NCI-H1417 (cell line): ENCODE measurements at places on chromosomes 2 and 18.

DNA sequence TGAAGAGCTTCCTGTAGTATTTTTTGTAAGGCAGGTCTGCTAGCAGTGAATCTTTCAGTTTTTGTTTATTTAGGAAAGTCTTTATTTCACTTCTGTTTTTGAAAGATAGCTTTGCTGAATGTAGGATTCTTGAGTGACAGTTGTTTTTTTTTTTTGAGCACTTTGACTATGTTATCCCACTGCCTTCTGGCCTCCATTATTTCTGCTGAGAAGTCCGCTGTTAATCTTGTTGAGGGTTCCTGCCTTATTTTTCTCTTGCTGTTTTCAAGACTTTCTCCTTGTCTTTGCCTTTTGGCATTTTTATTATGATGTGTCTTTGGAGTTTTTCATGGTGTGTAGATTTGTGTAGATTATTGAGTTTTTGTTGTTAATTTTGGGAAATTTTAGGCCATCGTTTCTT, 21.9 kb downstream of the RBFA start:
- no peak for DNase-seq

- DNase-seq, result no peak
Observed at GRCh38 chr2:171308280-171309054, 125.3 kb downstream of the METTL8 start.

DNA sequence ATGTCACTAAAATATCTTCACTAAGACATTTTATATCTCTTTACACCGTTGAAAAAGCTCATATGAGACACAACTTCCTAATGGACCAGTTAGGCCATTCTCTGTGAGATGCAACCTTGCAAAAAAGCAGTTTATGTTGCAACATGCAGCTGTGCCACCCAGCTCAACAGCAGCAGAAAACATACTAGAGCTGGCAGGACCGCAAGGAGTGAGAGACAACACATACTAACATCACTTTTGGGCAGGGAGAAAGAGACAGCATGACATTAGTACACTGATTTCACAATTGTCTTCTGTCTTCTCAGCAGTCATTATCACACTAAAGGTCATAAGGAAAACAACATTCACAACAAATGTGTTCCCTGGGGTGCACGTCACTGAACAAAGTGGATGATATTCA, 122.9 kb downstream of the EPB41L3 start:
- DNase-seq, result no peak

- DNase-seq, result no peak
Observed at GRCh38 chr2:240999873-241000541, 1.6 kb downstream of the SNED1 start.

GRCh38 chr2:159155791-159156190, 130.7 kb downstream of the WDSUB1 start:
- no peak for DNase-seq

- peak; percentile 60 for DNase-seq
Observed at GRCh38 chr2:45469314-45470099, 141.6 kb downstream of the SRBD1 start.

GRCh38 chr2:134110532-134110931, 143.3 kb upstream of the MGAT5 start:
- DNase-seq, result no peak

- no peak for DNase-seq
Observed at GRCh38 chr18:12011199-12011956, 30.1 kb downstream of the IMPA2 start.

GRCh38 chr18:57475903-57476302, 40.7 kb downstream of the ONECUT2 start:
- DNase-seq, result no peak

- DNase-seq, result no peak
Observed at GRCh38 chr2:98959810-98960507, 23.9 kb upstream of the CRACDL start.

- no peak for DNase-seq
Observed at GRCh38 chr2:45812011-45812500, 160.6 kb downstream of the PRKCE start.

GRCh38 chr2:41711736-41712135, 336.1 kb upstream of the PKDCC start:
- DNase-seq, result no peak
